Muscle of leg (tissue), 16 donors: ENCODE measurements at places on chromosomes 6 and 20.

- DNase-seq, result peak; percentile 76
Observed at GRCh38 chr6:21953831-21954801, 342.7 kb downstream of the PRL start.

GRCh38 chr6:167832497-167833395, 6.0 kb downstream of the AFDN start:
- DNase-seq, result peak; percentile 30

DNA sequence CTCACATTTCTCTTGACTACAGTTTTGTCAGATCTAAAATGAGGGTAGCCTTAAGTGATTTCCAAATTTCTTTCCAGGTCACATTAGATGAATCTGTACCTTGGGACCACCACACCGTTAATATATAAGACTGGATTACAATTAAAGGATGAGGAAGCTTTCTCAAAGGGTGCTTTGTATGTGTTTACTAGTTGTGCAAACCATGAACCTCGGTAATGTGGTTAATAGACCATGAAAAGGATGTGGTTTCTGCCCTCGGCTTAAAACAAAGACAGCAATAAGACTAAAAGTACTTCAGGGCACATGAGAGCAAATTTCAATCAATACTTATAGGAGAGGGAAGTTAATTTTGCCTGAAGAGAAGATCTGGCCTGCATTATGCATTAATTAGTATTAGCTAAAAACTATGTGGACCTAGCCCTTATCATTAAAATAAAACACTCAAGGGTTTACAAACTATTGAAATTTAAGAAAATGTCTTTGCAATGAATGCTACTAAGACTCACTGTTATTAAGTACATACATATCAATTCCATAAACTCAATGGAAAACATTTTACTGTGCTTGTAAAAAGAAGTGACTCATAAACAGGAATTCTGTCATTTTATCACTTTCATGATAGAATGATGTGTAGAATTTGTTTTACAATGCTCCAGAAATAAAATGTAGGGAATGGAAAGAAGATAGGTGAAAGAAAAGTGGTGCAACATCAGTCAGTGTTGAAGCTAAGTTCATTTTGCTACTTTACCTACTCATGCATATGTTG, 936 bp upstream of the TMX4 start:
- no peak for DNase-seq

DNA sequence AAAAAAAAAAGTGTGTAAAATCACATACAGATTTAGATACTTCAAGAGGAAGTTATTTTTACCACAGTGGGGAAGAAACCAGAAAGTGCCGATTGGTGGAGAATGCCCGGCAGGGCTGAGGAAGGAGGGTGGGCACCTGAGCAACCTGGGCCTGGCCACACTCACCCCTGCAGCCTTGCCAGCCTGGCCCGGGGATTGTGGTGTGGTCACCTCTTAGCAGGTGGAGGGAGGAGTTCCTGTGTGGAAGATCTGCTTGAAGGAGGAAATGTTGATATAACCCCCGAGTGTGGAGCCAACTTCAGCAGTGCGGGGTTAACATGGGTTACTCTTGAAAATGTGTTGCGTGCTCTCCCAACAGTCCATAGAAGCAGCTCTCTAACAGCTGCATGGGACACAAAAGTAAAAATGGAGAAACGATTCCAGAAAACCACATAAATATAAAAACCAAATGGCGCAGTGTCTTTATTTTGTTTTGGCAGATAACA, 14.7 kb downstream of the UST start:
- peak; percentile 81 for DNase-seq

GRCh38 chr6:121694801-121695251, 259.4 kb downstream of the GJA1 start:
- peak; percentile 78 for DNase-seq

GRCh38 chr6:30061858-30062458, 893 bp downstream of the POLR1H start:
- no peak for DNase-seq

- no peak for DNase-seq
Observed at GRCh38 chr6:98937351-98937750, 10.4 kb downstream of the FBXL4 start.

- DNase-seq, result no peak
Observed at GRCh38 chr6:104229057-104229456, 630.7 kb downstream of the HACE1 start.
